GM18507 (cell line): ENCODE measurements at places on chromosomes 6 and 20.

- DNase-seq: peak; percentile 55
Observed at GRCh38 chr20:31833130-31833930, 12.1 kb downstream of the FOXS1 start.

- DNase-seq: no peak
Observed at GRCh38 chr6:131741688-131742393, 31.0 kb upstream of the CTAGE9 start.

- DNase-seq: no peak
Observed at GRCh38 chr6:158474961-158475343, 84.9 kb upstream of the TMEM181 start.

GRCh38 chr6:160137989-160138835 lies 16.6 kb downstream of the SLC22A1 start:
- peak; percentile 43 for DNase-seq

GRCh38 chr6:42427871-42428270 lies 23.9 kb downstream of the TRERF1 start:
- DNase-seq: no peak

DNA sequence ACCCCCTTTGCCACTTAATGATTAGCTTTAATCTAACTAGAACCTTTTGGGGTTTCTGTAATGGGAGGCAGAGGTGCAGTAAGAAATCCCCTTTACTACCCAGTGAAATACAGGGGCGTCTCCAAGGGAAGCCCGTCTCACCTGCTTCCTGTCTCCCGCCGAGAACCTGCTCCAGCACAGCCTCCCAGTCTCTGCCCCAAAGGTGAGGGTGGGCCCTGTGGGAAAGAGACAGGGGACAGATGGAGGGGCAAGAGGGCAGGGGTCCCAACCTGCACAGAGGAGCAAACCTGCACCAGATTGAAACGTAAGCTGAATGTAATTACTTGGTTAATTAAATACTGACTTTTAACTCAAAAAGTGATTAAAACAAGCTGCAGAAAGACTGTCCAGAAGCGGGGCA lies 474.2 kb upstream of the SULF2 start:
- no peak for DNase-seq

GRCh38 chr6:131954059-131954774 lies 3.0 kb upstream of the CCN2 start:
- DNase-seq: no peak

GRCh38 chr6:15864038-15864707 lies 201.3 kb upstream of the DTNBP1 start:
- DNase-seq: no peak

DNA sequence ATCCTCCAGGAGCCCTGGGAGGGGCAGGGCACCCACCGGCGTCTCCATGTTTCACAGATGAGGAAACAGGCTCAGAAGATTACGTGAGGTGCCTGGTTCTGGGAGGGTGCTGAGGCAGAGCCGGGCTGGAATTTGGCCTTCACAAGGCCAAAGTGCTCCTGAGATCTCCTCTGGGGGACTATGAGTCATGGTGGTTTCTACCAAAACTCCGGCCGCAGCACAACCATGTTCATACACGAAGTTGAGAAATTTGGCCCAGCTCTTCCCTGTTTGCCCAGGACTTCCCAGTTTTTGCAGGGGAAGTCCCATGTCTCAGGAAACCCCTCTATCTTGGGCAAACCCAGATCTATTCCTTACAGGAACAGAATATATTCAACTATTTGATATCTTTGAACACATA lies 172.9 kb upstream of the CDYL start:
- no peak for DNase-seq

DNA sequence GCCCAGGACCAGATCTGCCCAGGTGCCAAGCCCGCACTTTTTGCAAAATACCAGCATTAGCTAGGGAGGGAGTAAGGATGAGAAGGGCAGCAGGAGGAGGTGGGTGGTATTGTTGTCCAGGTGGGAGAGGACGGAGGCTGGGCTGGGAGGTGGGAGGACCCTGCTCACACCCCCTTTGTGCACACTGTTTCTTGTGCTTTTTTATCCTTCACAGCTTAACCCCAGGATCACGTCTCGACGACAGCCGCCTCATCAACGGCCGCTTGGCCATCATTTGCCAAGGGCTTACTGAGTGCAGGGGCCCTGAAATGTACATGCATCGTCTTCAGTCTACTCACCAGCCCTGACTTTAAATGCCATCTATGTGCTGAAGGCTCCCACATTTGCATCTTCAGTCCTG lies 12.1 kb upstream of the TGM2 start:
- no peak for DNase-seq

- DNase-seq: no peak
Observed at GRCh38 chr6:4910037-4910760, 93.6 kb downstream of the RPP40 start.

- DNase-seq: no peak
Observed at GRCh38 chr20:61742097-61742825, 323.4 kb downstream of the TAF4 start.

DNA sequence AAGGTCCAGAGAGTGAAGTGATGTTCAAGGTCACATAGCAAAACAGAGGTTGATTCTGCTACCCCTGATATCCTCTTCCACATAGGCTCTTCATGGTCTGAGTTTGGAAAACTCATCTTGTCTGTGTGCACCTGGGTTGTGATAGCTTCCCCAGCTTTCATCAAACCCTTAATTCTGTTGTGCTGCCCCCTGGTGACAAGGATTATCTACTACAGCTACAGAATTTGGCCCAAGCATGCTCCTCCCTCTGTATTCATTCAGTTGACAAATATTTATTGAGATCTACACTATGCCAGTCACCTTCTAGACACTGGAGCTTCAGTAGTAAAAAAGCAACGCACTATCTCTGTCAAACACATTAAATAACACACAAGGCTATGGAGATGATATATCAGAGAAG lies 50.4 kb downstream of the SMPDL3A start:
- DNase-seq: peak; percentile 18

- no peak for DNase-seq
Observed at GRCh38 chr20:59469267-59470252, 134.8 kb upstream of the PHACTR3 start.

DNA sequence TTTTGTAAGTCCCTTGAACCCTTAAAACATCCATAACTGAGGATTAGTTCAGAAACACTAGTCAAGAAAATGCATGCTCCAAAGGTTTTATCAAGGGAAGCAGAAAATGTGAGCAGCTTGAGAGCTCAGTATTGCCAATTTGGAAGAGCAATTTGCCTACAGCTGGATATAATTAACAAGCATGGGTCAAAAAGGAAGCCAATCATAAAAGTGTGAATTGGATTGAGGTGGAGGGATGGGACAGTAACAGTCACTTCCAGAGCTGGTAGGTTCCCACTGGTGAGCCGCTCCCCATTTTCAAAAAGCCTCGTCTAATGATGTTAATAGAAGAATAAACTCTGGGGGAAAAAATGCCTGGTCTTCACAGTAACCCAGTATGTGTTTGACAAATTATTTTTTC lies 5.0 kb upstream of the PTPRK start:
- DNase-seq: no peak

DNA sequence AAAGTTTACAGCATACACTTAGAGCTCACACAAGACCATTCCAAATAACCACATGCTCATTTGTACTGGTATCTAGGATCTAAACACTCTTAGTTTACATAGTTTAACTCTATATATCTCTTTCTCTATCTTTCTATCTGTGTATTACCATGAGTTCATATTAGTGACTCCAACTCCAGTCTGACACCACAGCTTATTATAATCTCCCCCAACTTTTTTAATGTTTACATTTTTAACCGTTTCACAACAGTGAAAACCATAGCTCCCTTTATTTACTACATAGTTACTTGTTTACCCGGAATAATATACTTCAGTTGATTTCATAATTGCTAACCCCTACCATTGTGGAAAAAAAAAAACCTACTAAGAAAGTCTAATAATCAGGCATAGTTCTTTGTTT lies 362.4 kb upstream of the RGS17 start:
- DNase-seq: no peak

DNA sequence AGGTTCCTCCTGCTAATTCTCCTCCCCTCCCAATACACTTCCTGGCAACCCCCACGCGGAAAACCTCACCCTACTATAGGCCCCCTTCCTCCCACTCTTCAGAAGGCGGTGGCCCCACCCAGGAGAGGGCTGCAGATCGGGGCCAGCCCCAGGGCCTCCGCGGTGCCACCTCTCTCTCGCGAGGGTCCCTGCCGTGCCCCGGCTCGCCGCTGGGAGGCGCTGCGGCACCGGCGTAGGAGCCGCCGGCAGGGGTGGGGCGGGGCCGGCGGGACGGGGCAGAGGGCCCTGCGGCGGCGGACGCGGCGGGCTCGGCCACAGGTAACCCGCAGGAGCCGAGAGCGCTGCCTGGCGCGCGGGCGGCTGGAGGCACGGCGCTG lies at the start of gene ANKRD6:
Gene ANKRD6 (plus strand): TSS at position 278 of the 377 bp plus-strand sequence. CDS start 133,825 bp downstream, outside the sequence.
- DNase-seq: peak; percentile 82

- DNase-seq: no peak
Observed at GRCh38 chr6:110201151-110201884, 21.1 kb downstream of the CDC40 start.

DNA sequence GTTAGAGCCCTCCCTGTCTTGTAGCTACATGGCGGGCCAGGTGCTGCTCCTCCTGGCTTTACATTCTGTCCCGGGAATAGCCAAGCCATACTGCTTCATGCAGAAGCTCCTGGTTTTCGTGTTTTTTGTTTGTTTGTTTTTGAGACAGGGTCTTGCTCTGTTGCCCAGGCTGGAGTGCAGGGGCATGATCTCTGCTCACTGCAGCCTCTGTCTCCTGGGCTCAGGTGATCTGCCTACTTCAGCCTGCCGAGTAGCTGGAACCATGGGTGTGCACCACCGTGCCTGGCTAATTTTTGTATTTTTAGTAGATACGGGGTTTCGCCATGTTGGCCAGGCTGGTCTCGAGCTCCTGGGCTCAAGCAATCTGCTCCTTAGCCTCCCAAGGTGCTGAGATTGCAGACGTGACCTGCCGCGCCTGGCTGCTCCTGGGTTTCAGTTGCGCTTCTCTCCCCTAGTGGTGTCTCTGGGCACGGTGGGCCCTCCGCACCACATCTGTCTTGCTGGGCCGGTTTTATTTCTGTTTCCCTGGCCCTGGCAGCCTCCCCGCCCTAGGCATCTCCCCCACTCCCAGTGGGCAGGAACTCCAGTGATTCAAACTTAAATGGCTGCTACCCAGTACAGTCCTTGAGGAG lies 12.9 kb downstream of the CDYL start:
- no peak for DNase-seq

DNA sequence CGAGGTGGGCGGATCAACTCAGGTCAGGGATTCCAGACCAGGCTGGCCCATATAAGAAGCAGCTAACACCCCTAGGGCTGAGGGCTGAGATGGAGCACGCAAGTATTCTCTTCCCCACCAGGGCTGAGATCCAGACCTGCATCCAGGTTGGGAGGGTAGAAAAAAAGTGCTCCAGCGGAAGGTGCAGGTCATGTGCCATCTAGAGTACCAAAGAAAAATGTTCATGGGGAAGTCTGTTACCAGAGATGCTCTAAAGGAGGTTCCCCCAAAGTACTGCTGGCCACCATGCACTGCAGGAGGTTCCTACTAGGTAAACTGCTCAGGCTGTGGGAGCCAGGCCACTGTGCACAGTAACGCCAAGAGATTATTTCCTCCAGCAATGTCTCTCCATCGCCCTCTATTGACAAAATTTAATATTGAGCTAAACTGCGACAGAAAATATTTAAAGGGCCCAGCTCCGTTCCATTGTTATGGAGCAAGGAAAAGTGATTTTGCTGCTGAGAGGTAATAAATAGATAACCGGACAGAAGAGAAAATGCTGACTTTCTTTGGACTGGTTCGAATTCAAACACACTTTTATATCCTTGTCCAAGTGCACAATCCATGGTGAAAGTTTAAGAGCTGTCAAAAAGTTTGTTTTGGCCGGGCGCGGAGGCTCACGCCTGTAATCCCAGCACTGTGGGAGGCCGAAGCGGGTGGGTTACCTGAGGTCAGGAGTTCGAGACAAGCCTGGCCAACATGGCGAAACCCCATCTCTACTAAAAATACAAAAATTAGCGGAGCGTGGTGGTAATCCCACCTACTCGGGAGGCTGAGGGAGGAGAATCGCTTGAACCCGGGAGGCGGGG lies 159.9 kb downstream of the OR2B2 start:
- DNase-seq: no peak

- DNase-seq: no peak
Observed at GRCh38 chr6:91744566-91744965, 1157.7 kb upstream of the MAP3K7 start.

- no peak for DNase-seq
Observed at GRCh38 chr6:88266126-88266525, 100.0 kb upstream of the CNR1 start.

- no peak for DNase-seq
Observed at GRCh38 chr20:46509523-46509922, 3.8 kb downstream of the ZNF334 start.

GRCh38 chr6:148674306-148674705 lies 72.5 kb upstream of the UST start:
- no peak for DNase-seq

DNA sequence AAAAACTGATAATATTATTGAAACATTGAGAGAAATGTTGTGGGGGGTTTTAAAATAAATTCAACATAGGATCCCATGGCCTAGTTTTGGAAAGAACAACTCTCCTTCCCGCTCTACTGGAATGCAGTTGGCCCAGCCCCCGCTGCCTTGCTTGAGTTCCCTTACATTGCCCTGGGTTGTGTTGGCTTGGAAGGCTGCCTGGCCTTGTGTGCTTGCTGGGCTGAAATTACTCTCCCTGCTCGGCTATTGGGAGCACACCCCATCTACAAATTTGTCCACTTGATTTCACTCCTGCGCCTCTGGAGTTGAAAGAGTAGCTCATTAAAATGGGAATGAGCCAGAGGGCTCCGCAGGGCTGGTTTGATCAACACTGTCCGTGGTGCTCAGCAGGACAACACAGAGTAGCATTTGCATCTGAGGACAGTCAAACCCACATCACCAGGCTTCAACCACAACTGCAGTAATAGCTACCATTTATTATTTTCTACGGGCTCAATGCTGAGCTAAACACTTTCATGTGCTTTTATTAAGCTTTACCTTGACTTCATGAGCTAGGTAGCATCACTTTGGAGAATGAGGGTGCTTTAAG lies 35.2 kb downstream of the DOK5 start:
- no peak for DNase-seq

- DNase-seq: no peak
Observed at GRCh38 chr6:72975352-72975752, 249.9 kb downstream of the KHDC1L start.

DNA sequence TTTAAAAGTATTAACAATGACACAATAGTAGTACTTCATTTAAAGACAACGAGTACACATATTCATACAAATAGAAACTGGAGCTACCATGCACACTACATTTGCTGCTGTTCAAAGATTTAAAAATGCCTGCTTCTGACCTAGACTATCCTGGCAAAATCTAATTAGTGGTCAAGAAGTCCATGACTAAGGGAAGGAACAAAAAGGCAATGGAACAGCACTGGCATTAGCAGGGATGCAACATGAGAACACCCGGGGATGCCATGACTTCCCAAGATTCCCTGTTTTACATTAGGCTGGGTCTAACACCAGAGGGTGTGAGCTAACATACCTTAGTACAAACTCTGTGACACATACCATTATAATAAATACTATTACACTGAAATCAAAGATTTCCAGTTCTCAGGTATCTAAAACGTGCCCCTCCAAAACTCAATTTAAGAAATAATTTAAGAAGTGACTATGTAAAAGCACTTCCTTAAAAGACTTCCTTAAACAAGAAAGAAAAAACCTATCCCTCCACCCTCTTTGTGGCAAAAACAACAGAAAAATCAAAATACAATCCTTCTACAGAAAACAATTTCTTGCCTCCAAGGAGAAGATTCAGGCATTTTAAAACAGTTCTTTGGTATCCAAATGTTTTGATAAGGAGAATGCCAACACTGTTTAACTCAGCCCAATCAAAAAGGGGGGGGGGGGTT lies 25.5 kb downstream of the CHD6 start:
- DNase-seq: no peak
